ENCODE measurements at places on chromosomes 3 and 15.

GRCh38 chr3:161640181-161640580, 143.6 kb downstream of the OTOL1 start:
- no peak for DNase-seq

GRCh38 chr3:143332026-143332425, 212.5 kb downstream of the CHST2 start:
- DNase-seq, result no peak

DNA sequence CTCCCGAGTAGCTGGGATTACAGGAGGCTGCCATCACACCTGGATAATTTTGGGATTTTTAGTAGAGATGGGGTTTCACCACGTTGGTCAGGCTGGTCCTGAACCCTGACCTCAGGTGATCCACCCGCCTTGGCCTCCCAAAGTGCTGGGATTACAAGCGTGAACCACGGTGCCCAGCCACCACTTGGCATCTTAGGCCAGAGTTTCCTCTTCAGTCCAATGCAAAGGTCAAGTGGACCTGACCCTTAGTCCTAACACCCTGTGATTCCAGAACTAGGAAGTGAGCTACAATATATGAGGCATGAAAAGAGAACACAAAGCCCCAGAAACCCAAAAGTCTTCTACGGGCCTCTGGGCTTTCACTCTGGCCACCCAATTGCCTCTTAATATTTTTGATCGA, 5.3 kb downstream of the MYLK start:
- no peak for DNase-seq

GRCh38 chr15:60612400-60613048, 133.6 kb upstream of the ICE2 start:
- no peak for DNase-seq

GRCh38 chr3:71277341-71277740, 306.2 kb downstream of the FOXP1 start:
- DNase-seq, result no peak

GRCh38 chr3:177887475-177887874, 648.8 kb upstream of the KCNMB2 start:
- no peak for DNase-seq

DNA sequence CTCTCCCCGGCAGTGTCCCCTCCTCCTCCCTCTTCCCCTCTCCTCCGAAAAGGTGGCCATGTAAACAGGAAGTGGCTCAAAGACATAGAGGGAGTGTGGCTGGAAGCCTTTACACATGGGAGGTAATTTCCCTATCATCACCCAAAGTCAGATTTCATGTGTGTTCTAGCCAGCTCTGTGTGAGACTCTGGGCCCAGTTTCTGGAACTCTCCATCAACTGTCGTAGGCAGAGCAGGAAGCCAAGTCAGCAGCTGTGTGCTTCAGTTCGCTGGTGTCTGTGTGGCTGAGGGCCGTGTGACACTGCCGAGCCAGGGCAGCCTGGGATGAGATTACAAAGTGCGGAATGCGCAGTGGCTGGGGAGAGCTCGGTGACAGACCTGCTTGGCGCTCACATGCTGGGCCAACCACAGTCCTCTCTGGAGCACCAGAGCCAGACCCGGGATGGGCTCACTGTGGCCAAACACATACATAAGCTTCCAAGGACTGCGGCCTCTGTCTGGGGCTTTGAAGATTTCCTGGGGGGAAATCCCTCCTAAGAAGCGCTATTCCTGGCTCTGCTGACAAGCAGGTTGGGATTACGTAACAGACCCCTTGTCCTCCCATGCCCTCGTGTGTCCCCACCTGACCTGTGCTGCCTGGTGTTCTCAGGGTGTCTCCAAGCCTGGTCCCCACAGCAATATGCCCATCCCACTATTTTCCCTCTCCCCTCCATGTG, 50.7 kb downstream of the UMPS start:
- DNase-seq, result peak; percentile 93

DNA sequence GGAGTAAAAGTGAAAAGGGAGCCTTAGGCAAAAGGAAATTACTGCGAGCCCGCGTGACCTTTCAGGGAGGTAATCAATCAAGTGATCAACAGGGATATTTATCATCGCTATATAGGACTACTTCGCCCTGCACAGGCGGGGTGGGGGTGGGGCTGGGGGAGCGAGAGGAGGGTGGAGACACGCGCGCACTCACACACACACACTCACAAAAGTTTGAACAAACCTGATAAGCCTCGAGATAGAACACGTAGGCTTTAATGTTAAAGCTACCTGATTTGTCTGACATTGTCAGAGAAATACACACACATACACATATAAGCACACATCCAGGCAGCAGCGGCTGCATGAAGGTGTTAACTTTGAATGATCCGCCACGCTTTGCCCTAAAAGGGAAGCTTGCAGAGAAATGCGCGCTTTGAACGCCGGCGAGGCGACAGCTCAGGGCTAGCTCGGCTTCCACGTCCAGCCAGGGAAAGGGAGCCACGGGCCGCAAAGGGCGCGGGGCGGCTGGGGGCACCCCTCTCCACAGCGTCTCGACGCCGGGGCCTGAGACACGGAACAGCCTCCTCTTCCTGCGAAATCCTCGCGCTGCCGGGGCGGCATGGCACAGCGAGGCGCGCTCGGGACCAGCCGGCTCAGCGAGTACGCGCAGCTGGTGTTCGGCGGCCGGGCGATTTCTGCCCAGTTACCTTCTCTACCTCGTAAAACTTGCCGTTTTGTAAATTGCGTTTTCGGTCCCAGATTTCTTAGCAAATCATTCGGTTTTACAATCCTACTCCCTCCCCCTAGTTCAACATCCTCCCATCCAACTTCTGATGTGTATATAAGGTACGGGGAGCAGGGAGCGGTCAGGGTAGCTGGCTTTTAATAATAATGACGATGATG, 4.8 kb upstream of the MECOM start:
- DNase-seq, result peak; percentile 57

DNA sequence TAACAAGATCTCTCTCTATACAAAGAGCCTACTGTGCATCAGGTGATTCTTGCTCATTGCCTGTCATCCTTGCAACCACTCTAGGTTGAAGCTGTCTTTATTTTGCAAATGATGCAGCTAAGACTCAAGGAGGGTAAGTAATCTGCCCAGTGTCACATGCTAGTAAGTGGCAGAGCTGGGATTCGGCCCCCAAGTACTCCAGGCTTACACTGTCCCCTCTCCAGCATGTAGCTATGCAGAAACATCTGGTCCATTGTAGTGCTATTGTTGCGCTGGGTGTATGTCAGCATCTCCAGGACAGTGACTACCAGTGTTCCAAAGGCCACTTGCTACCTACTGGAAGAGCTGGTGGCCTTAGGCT, 248.9 kb downstream of the SLCO3A1 start:
- DNase-seq, result no peak

GRCh38 chr15:97930230-97930629, 30.3 kb upstream of the ARRDC4 start:
- no peak for DNase-seq

DNA sequence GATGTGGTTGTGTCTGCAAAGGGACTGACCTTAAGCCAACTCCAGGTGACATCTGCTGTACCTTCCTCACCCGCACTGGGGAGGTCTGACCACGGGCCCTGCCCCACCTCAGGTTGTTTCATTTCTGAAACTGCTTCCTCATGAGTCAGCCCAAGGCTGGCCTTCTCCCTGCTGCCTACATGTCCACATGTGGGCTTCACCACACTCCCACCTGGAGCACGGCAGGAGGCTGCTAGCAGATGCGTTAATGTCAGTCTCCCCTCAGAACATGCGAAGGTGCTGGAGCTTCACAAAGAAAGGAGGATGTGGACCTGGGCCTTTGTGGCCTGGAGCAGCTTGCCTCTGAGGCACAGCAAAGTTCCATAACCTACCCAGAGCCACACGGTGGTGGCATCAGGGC, 69.4 kb upstream of the PLXNA1 start:
- DNase-seq, result no peak

GRCh38 chr3:112472691-112473090, 26.6 kb downstream of the BTLA start:
- DNase-seq, result no peak

DNA sequence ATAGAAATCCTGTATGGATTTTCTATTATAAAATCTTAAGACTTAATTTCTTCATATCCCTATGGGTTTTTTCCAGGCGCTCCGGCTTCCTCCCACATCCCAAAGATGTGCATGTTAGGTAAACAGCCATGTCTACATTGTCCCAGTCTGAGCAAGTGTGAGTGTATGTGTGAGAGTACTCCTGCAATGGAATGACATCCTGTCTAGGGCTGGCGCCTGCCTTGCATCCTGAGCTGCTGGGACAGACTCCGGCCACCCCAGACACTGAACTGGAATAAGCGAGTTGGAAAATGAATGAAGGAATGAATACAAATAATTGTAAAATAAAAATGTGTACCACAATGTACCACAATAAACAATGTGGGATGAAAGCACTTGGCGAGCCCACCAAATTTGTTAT, 69.2 kb downstream of the RFTN1 start:
- DNase-seq, result no peak

DNA sequence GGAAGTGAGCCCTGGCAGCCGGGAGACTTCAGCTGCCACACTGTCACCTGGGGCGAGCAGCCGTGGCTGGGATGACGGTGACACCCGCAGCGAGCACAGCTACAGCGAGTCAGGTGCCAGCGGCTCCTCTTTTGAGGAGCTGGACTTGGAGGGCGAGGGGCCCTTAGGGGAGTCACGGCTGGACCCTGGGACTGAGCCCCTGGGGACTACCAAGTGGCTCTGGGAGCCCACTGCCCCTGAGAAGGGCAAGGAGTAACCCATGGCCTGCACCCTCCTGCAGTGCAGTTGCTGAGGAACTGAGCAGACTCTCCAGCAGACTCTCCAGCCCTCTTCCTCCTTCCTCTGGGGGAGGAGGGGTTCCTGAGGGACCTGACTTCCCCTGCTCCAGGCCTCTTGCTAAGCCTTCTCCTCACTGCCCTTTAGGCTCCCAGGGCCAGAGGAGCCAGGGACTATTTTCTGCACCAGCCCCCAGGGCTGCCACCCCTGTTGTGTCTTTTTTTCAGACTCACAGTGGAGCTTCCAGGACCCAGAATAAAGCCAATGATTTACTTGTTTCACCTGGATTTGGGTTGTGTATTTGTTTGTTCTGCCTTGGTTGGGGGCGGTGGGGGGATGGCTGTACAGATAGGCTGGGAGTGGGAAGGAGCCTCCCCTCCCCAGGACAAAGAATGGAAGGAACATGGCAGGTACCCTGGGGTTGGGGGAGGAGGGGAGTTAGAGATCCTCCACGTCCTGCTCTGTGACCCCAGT, 2.9 kb upstream of the GRM2 start:
- DNase-seq, result peak; percentile 47

GRCh38 chr3:111862974-111863373, 3.9 kb downstream of the PHLDB2 start:
- DNase-seq, result no peak

- no peak for DNase-seq
Observed at GRCh38 chr3:112228786-112229185, 65.2 kb downstream of the SLC9C1 start.

- peak; percentile 78 for DNase-seq
Observed at GRCh38 chr15:42665827-42666226, 71.1 kb downstream of the CDAN1 start.

DNA sequence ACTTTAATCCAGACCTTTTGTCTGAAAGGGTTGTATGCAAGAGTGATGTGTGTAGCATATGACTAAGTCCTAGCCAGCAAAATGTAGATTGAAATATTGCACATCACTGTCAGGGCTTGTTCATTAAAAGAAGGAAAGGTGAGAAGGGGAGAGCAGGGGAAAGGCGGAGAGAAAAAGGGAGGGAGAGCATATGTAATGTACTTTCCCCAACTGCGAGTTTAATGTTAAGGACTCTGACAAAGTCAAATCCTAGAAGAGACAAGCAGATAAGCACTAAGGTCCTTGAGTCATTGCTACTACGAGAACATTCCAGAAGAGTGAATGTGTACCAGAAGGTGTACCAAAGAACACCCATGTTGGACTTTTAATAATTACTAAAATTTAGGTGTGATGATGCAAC, 1336.7 kb downstream of the NSUN3 start:
- no peak for DNase-seq

DNA sequence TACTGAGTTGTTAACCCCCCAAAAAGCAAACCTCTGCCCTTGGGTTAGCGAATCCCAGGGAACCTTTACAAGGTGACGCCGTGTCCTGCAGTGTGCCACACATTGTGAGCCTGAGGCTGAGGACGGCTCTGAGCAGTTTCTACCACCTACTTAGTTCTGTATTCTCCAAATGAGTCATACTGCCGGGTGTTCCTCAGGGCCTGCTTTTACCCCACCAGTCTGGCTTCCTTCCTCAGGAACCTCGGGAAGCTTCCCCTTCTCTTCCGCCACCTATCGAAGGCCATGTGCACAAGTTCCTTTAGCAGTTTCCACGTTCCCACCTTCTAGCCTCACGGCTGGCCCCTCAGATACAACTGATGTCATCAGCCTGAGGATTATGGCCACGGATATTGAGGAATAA, 384.0 kb upstream of the TPM1 start:
- DNase-seq, result peak; percentile 32

- no peak for DNase-seq
Observed at GRCh38 chr15:97733373-97733772, 227.1 kb upstream of the ARRDC4 start.

DNA sequence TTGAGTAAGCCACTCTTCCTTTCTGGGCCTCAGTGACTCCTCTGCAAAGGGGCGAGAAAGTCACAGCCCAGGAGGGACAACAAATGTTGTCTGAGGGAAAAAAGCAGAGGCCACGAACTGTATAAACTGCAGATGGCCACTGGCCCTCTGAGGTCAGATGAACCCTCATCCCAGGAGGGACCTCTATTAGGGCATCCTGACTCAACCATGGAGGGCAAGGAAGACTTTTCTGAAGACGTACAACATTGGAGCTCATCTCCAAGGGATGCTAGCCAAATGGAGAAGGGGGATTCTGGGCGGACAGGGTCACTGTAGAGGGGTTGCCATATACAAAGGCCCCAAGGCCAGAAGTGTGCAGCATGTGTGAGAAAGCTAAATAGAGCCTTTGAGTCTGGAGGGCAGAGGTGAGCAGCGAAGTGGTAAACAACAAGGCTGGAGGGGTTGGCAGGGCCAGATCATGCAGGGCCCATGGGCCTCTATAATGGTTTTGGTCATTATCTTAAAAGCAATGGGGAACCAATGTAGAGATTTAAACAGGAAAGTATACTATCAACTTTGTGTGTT, 16.7 kb downstream of the GRAMD2A start:
- no peak for DNase-seq

DNA sequence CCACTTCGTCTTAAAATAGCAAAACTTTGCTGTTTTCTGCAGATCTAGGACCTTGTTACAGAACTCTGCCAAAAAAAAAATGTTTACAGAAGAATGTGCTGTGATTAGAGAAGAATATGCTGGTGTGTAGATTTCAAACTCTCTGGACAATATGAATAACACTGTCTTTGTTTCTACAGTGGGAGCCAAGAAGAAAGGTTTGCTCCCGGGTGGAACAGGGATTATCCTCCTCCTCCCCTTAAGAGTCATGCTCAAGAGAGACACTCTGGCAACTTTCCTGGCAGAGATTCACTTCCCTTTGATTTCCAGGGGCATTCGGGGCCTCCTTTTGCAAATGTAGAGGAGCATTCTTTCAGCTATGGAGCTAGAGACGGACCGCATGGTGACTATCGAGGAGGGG, 27.3 kb downstream of the RBM6 start:
- DNase-seq, result no peak

GRCh38 chr15:59399465-59400102, 26.9 kb upstream of the MYO1E start:
- DNase-seq, result peak; percentile 19
